ENCODE measurements at places on chromosomes 12 and 14. TPM values are rescaled to one million over a fixed set of nuclear protein-coding genes. Genes with fewer than 3 reads are reported as not detected.

DNA sequence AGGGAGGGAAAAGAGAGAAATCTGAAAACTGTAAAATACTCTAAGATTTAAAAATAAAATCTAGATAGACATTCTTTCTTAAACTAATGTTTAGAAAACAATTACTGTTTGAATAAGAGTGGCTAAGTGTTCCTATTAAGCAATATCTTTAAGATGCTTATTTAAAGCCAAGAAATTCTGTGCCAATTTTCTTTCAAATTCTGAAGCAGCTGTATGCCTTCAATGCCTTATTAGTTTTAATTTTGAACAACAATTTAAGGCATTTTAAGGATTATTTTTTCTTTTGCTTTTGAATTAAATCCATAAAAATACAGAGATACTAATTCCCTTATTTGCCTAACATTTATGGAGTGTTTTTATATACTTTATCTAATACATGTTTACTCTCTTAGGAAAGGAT, 50.3 kb upstream of the KITLG start:
- H3K4me1 ChIP-seq = no peaks in the 10 kb centered on the region
- H3K27me3 ChIP-seq = no peaks in the 10 kb centered on the region
- no peaks in the 10 kb centered on the region for H3K36me3 ChIP-seq
- DNase-seq = no peak
- H3K4me3 ChIP-seq = no peak overlapping the region

- H3K4me3 ChIP-seq = no peak overlapping the region
- H3K4me1 ChIP-seq = no peaks in the 10 kb centered on the region
- H3K36me3 ChIP-seq = no peaks in the 10 kb centered on the region
- no peak for DNase-seq
Measured at GRCh38 chr14:52987514-52987913, 36.7 kb upstream of the FERMT2 start.

- no peak overlapping the region for H3K27ac ChIP-seq
- H3K4me1 ChIP-seq = no peaks in the 10 kb centered on the region
- no peak for DNase-seq
- H3K27me3 ChIP-seq = no peaks in the 10 kb centered on the region
- H3K4me3 ChIP-seq = no peak overlapping the region
- H3K36me3 ChIP-seq = no peaks in the 10 kb centered on the region
Measured at GRCh38 chr12:79841248-79841877, 93.5 kb downstream of the PPP1R12A start.

DNA sequence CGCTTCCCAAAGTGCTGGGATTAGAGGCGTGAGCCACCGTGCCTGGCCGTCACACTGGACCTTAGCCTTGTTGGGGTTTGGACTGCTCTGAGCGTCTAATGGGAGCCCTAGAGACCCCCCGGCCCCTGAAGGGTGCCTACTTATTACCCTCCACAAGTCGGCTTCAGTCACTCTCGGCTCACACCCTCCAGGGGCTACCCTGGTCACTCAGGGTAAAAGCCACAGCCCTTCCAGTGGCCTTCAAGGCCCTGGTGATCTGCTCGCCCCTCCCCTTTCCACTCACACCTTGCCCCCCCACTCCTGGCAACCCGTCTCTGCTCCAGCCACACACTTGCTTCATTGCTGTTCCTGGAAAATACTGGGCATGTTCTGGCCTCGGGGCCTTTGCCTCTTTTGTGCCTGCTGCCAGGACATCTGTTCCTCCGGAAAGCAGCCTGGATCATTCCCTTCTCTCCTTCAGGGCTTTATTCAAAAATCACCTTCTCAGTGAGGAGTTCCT, 3.6 kb upstream of the MORN3 start:
- H3K27me3 ChIP-seq = no peaks in the 10 kb centered on the region
- H3K4me1 ChIP-seq = no peaks in the 10 kb centered on the region
- DNase-seq = no peak

GRCh38 chr12:56948457-56948777, 9.0 kb downstream of the RDH16 start:
- DNase-seq = no peak
- H3K27me3 ChIP-seq = no peaks in the 10 kb centered on the region
- H3K36me3 ChIP-seq = peaks cover 2% of the 10 kb centered on the region
- no peak overlapping the region for H3K4me3 ChIP-seq

- no peaks in the 10 kb centered on the region for H3K27me3 ChIP-seq
- peaks cover 3% of the 10 kb centered on the region for H3K4me1 ChIP-seq
- no peaks in the 10 kb centered on the region for H3K36me3 ChIP-seq
- no peak overlapping the region for H3K27ac ChIP-seq
Measured at GRCh38 chr12:44159216-44159615, 323.3 kb downstream of the TMEM117 start.

GRCh38 chr12:5966486-5967095, 21.5 kb upstream of the ANO2 start:
- H3K4me1 ChIP-seq = no peaks in the 10 kb centered on the region
- no peaks in the 10 kb centered on the region for H3K36me3 ChIP-seq
- H3K27ac ChIP-seq = no peak overlapping the region
- DNase-seq = no peak

- peak overlapping the region; percentile 88 for H3K4me3 ChIP-seq
- DNase-seq = peak; percentile 88
- H3K27ac ChIP-seq = peak overlapping the region; percentile 94
- no peaks in the 10 kb centered on the region for H3K27me3 ChIP-seq
- H3K36me3 ChIP-seq = no peaks in the 10 kb centered on the region
- no peaks in the 10 kb centered on the region for H3K4me1 ChIP-seq
Measured at GRCh38 chr12:106248312-106248845, 559 bp upstream of the CKAP4 start.

DNA sequence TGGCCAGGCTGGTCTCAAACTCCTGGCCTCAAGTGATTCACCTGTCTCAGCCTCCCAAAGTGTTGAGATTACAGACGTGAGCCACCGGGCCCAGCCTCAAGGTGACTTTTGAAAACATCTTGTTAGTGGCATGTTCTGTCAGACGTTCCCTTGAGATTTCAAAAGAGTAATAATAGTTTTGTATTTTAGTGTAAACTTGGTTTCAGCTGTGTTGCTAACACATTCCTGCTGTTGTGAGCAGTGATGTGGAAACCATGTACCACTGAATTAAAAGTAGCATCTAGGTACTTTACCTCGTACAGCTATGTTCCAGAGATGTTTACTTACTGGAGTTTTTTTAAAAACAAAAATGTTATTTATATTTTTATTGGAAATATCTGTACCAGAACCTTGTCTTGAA, 111.3 kb downstream of the AEBP2 start:
- H3K4me1 ChIP-seq = peaks cover 12% of the 10 kb centered on the region
- H3K27me3 ChIP-seq = no peaks in the 10 kb centered on the region
- no peak overlapping the region for H3K4me3 ChIP-seq
- H3K27ac ChIP-seq = no peak overlapping the region
- peaks cover 2% of the 10 kb centered on the region for H3K36me3 ChIP-seq

DNA sequence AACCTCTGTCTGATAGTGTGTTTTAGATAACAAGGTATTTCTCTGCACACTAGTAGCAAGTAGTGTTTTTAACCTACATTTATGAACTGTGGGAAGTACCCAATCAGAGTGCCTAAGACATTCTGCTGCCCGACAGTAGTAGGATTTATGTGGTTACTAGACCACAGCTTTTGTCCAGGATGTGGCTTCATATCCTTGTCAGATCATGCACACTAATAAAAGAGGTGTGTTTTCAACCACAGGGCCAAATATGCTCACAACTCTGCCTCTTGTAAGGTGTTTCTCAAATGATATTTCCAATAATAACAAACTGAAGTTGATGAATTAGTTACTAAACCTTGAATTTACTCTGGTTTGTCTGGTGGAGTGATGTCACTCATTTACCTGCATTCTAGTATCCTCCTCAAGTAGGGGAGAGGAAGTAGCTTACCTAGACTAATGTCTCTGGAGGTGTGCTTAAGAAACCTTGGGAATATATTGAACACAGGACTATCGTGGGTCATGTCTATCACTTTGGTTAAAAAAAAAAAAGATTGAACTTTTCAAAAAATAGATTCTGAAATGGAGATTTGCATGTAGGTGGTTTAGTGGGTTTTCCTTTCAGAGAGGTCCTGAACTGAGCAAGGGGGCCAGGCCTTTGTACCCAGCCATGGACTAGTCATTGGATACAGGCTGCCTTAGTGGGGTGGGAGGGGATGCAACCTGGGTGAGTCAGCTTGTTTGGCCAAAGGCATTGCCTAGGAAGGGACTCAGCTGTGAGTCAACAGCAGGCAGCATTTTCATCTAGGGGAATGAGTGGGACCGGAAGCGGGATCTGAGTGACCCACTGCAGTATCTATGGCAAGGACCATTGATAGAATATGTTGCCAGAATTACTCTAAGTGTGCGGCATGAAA, 14.1 kb downstream of the FBXW8 start:
- H3K4me1 ChIP-seq = peaks cover 5% of the 10 kb centered on the region
- no peak overlapping the region for H3K4me3 ChIP-seq
- no peaks in the 10 kb centered on the region for H3K27me3 ChIP-seq

DNA sequence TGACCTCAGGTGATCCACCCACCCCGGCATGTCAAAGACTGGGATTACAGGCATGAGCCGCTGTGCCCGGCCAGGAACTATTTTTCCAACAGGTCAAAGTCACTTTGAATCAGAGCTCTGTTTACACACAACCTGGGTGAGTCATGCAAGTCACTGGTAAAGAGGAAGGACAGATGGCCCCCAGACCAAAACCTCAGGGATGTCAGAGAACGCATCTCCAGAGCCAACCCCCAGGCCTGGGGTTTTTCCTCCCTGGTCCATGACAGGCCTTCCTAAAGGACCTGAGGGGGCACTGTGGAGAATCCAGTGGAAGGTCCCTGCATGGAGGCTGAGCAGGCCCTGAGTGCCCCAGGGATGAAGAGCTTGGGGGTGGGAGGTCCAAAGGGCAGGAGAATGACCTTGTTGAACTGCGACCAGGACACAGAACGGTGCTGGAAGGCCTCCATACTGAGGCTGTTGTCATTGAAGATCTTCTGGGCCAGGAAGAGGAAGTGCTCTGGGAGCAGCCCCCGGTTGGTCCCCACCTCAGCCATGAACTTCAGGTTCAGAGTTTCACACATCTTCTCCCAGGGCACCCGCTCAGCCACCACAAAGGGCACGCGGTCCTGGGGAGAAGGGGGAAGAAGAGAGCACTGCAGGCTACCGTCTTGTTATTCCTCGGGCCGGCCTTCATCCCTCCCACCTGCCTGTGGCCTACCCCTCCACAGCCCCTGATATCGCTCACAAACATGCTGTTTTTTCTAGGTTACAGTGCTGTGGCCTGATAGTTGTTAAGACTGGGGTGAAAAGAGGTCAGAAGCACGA, 9.1 kb downstream of the STAT6 start:
- H3K36me3 ChIP-seq = peaks cover 4% of the 10 kb centered on the region
- no peaks in the 10 kb centered on the region for H3K4me1 ChIP-seq
- H3K27me3 ChIP-seq = no peaks in the 10 kb centered on the region
- peak; percentile 42 for DNase-seq
- H3K4me3 ChIP-seq = no peak overlapping the region

DNA sequence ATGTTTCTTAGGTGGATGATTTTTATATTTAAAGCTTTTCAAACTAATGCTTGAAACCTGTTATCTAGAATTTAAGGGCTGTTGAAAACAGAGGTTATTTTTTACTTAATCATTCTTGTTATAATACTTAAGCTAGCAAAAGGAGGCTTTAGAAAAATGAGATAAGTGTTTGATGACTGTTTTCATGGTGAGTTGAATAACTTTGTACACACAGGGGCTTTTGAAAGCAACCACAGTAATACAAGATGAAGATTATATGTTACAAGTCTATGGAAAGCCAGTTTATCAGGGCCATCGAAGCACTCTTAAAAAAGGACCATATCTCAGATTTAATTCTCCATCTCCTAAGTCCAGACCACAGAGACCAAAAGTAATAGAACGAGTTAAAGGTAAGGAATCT, 33.3 kb downstream of the KIAA0586 start:
- H3K4me1 ChIP-seq = no peaks in the 10 kb centered on the region
- no peaks in the 10 kb centered on the region for H3K27me3 ChIP-seq
- no peak for DNase-seq
- no peaks in the 10 kb centered on the region for H3K36me3 ChIP-seq

- no peaks in the 10 kb centered on the region for H3K36me3 ChIP-seq
- no peaks in the 10 kb centered on the region for H3K27me3 ChIP-seq
- H3K27ac ChIP-seq = no peak overlapping the region
Measured at GRCh38 chr14:95058491-95058890, 98.8 kb downstream of the DICER1 start.

DNA sequence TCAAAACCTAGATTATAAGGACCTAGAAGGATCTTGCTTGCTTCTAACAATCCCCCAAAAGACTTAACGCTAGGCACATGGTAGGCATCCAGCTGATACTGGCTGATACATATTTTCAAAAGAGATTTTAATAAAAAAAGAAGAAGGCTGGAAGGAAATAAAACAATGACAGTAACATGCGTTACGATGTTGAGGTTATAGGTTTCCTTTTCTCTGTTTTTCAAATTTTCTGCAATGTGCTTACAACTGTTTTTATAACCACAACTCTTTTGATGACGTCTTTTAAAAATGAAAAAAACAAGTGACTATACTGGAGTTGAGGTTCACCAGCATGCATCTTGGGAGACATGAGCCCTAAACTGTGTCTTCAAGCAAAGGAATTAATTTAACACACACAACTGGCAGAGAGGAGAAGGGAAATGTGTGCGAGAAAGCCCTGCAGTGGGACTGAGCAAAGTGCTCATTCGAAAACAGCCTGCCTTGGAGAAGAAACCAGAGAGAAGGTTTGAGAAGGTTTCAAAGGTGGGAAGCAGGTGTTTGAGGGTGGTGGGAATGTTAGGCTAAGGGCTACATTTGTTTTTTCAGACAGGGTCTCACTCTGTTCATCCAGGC, 80.4 kb downstream of the DUSP16 start:
- H3K4me3 ChIP-seq = no peak overlapping the region
- peaks cover 6% of the 10 kb centered on the region for H3K36me3 ChIP-seq
- no peak for DNase-seq
- H3K4me1 ChIP-seq = peaks cover 4% of the 10 kb centered on the region

DNA sequence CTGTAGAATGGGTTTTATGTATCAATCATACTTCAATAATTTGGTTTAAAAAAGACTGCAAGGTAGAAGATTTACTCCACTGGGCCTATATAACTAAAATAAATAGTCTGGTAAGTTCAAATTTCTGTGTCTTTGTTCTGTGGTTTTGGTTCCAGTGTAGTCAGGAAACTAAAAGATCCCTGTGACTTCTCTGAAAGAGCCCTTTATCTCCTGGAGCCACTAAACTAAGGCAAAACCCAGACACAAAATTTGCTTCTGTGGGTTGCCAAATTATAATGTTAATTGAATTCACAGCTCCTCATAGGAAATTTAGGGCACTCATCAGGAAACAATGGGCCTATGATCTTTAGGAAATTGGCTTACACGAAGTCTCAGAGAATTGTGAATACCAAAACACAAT, 1038.4 kb downstream of the GALC start:
- no peaks in the 10 kb centered on the region for H3K36me3 ChIP-seq
- DNase-seq = no peak
- H3K27me3 ChIP-seq = no peaks in the 10 kb centered on the region
- H3K4me1 ChIP-seq = no peaks in the 10 kb centered on the region
- no peak overlapping the region for H3K4me3 ChIP-seq

DNA sequence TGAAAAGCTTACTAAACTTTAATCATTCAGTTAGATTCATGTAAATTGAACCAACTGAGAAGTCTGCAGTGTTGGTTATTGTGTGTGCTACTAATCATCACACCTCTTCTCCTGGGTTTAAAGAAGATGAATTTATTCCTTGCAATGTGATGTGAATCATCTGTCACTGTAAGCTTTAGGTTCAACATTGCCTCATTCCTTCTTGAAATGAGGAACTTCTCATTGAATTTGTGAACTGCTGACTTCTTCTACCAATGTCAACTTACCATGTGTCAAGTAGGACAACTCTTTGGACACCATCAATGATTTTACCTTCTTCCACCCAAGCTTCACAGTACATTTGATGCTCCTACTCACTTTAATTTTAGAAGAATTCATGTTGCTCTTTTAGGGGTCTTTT, 17.4 kb upstream of the PRB2 start:
- H3K4me1 ChIP-seq = no peaks in the 10 kb centered on the region
- no peak overlapping the region for H3K27ac ChIP-seq
- H3K36me3 ChIP-seq = no peaks in the 10 kb centered on the region
- DNase-seq = no peak
- no peaks in the 10 kb centered on the region for H3K27me3 ChIP-seq
- no peak overlapping the region for H3K4me3 ChIP-seq

RAD9B gene
- total RNA-seq = 2.2 TPM

SLC8A3 gene
- 0.45 TPM for total RNA-seq

All from aorta (tissue), 5 donors.